ENCODE measurements at places on chromosomes 1 and 21.
A peak's percentile ranks its signal among the peaks of the same experiment; 100 is the strongest.

- no peak for DNase-seq
These were observed 39.5 kb downstream of the TMEM200B start for GRCh38 chr1:29084196-29084521.

DNA sequence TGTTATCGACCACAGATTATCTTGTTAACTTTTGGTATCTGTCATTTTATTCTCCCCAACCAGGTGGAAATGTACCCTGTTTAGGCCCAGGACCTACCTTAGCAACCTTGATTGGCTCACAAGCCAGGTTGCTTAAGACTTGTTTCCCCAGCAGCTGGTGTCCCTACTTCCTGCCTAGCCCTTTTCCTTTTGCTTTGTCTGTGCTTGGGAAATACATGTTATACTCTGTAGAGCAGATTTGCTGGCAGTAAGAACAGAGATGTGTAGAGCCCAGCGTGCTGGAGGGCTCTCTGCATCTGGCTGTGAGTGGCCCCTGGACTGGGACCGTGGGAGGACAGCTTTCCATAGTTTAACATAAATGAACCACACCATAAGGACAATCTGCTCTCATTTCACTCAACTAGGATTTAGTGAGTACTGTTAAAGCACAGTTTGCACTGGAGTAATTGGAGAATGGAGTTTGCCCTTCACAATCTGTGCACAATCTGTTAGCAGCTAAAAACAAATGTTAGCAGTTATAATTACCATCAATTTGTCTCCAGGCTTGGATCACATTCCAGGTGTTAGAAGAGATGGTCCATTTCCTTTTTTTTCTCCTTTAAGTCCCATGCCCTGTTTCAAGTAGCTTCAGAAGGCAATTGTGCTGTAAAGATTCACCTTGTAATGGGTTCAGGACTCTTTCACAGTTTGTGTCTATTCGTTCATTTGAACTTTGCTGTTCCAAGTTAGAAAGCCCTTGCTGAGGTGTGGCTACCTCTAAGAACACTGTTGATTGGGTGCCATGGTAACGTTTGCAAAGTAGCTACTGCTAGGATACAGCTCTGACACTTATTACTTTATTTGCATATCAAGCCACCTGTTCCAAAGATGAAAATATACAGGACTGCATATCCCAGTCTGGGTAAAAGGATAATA, at the start of gene APOBEC4:
Gene APOBEC4, minus strand, starts transcription at position 770 of the 915 bp plus-strand sequence. CDS start 4,535 bp downstream, outside the sequence.
- DNase-seq, result peak; percentile 72

DNA sequence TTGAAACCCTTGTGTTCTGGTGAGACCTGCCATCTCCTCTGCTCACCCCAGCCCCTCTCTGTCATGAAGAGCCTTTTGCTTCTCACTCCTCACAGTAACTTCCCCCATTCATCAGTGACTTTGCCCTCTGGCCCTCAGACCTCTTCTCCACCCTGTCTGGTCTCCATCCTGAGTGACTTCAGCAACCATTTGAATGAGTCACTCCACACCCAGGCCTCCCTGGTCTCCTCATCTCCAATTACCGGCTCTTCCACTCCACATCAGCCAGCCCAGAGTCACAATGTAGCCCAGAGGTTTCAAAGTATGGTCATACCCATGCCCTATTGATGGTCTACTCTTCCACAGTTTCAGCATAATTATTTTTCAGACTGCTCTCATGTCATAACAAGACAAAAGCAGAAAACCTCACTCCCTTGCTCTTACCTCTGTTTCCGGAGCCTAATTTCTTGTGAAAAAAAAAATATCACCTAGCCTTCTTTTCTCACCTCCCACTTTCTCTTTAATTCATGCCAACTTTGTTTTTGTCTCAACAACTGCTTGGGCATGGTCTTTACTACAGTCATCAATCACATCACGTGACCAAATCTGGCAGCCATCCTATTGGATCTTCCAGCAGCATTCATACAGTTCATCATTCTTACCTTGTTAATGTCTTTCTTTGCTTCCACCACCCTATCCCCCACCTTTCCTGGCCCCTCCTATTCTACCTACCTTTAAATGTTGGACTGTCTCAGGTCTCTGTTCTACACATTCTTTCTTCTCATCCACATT, 35.6 kb upstream of the NEK7 start:
- DNase-seq, result no peak

GRCh38 chr1:98059620-98060019, 138.8 kb upstream of the DPYD start:
- no peak for DNase-seq

DNA sequence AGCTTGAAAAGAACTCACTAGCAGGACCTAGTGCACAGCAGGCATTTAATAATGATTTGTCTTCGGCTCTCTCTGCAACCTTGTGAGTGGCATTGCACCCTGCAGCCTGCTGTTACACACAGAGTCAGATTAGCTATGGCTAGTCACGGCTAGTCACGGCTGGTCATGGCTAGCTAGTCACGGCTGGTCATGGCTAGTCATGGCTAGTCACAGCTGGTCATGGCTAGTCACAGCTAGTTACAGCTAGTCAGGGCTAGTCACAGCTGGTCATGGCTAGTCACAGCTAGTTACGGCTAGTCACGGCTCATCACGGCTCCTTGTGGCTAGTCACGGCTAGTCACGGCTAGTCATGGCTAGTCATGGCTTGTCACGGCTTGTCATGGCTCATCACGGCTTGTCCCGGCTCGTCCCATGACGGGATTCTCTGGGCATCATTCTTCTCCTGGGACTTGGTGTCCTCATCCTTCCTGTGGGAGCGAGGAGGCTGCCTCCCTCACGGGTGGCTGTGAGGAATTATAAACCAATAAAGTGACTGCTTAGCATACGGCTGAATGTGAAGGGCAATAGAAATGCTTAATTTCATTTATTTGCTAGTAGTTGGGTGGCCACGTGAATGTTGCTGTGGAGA, 12.5 kb upstream of the KIF26B start:
- DNase-seq, result no peak

DNA sequence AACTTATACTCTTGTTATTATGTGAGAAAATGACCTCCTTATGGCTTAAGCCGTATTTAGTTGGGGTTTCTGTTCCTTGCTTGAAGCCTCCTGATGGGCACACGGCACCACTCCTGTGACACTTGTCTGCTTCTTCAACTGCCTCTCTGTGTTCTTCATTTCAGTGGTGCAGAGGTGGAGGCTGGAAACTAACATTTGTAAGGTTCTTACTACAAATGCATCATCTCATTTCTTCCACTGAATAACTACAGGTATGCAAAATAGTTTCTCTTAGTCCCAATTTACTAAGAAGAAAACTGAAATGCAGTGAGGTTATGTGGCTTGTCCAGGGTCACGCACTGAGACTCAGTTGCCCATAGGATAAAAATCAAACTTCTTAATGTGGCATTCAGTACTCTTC, 23.6 kb upstream of the ZNF362 start:
- no peak for DNase-seq

GRCh38 chr1:193539731-193540459, 353.5 kb upstream of the B3GALT2 start:
- peak; percentile 64 for DNase-seq

DNA sequence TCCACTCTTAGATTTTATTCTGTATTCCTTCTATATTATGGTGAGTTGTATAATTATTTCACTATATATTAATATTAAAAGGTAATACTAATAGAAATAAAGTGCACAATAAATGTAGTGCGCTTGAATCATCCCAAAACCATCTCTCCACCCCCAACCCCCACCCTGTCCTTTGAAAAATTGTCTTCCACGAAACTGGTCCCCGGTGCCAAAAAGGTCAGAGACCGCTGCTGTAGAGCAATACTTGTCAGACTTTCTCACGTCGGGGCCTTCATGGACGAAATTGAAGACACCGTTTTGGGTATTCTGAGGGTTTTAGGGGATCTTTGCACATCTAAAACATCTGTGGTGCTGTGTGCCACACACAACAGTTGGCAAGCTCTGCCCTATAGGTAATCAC, 19.6 kb downstream of the DYRK1A start:
- no peak for DNase-seq

- peak; percentile 17 for DNase-seq
These were observed 55.2 kb downstream of the GPR161 start for GRCh38 chr1:168081373-168082007.

DNA sequence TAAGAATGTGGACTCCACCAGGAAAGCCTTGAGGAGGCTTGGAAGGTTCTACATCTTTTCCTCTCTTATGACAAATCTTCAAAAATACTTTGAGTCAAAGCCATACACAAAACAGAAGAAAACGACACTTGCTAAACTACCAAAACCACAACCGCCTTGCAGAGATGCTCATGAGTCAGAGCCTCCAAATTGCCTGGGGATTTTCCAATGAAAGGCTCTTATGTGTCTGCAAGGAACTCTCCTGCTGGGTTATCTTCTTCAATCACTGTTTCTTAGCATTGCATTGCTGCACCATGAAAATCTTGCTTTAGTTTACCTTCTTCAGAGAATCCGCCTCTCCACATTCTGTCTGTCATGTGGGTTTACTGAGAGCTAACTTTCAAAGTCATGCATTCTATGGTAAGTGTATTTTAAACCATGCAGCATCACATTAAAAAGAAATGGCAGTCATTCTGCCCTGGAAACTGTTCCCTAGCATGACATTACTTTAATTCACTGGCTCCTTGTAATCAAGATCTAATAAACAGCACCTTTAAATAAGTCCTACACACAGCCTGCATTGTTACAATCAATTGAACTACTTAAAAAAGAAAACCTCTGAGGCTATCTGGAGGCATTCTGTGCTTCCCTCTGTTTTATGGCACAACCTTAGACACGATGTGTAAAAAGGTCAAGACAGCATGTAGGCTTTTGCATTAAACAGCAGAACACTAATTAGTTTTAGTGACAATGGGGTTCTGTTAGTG, 210.0 kb upstream of the FOXD3 start:
- no peak for DNase-seq

DNA sequence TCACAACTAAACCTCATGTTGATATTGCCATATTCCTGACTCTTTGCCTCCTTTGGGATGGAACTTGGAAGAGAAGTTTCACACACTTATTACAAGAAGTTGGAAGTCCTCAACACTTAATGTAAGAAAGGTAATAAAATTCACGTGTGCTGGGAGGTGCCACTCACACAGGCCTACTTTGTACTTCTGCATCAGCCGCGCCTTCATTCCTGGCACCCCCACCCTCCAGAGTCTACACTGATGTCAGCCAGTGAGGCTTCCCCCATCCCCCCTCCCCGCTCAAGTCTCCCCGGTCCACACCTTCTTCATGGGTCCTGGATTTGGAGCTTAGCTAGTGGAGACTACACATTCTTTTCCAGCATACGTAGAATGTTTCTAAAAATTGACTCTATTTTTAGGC, 24.8 kb upstream of the SLC45A1 start:
- no peak for DNase-seq

DNA sequence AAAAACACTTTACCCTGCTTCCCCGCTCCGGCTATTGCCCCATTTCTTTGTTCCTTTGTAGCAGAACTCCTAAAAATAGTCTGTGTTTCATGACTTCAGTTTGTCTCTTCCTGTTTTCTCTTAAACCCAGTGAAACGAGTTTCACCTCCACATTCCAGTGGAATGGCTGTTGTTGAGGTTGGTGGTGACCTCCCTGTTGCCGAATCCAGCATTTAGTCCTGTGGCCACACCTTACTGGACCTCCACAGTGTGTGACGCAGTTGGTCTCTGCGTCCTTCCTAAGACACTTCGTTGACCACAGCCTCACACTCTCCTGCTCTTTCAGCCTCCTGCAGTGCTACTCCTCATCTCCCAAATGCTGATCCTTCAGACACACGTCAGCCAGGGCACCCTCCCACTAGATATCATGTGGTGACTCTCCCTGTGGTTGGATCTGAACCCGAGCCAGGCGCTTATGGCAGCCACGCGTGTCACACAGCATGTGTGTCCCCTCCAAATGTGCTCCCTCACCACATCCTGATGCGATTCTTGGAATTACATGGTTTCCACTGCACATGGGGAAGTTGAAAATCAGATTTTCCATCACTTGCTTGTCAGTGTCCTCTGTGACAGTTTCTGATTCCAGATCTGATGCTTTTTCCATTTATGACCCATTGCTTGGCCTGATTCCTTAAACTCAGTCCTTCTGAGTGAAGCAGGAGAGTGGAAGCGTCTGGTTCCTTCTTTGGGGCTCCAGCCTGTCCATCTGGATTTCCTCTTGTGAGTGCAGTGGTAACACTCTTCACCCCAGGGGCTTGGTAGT, 99.1 kb upstream of the ARTN start:
- peak; percentile 38 for DNase-seq

GRCh38 chr1:147494998-147495580, 46.2 kb upstream of the BCL9 start:
- DNase-seq, result peak; percentile 91

- DNase-seq, result peak; percentile 34
These were observed 4.7 kb upstream of the ECE1 start for GRCh38 chr1:21295002-21295401.

DNA sequence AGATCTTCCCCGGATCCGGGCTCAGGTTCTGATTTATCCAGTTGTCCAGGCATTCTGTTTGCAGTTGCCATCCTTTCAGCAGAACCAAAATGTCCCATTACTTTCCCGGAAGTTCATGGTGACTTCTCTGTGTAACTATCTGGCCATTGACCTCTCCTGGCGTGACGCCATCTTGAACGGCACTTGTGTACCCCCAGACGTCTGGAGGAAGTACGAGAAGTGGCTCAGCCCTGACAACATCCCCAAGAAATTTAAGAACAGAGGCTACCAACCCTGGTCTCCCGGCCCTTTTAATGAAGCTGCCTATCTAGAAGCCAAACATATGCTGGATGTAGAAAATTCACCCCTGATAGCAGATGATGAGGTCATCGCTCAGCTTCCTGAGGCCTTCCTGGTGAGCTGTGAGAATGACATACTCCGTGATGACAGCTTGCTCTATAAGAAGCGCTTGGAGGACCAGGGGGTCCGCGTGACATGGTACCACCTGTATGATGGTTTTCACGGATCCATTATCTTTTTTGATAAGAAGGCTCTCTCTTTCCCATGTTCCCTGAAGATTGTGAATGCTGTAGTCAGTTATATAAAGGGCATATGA, 22.4 kb downstream of the AADACL4 start:
- no peak for DNase-seq

DNA sequence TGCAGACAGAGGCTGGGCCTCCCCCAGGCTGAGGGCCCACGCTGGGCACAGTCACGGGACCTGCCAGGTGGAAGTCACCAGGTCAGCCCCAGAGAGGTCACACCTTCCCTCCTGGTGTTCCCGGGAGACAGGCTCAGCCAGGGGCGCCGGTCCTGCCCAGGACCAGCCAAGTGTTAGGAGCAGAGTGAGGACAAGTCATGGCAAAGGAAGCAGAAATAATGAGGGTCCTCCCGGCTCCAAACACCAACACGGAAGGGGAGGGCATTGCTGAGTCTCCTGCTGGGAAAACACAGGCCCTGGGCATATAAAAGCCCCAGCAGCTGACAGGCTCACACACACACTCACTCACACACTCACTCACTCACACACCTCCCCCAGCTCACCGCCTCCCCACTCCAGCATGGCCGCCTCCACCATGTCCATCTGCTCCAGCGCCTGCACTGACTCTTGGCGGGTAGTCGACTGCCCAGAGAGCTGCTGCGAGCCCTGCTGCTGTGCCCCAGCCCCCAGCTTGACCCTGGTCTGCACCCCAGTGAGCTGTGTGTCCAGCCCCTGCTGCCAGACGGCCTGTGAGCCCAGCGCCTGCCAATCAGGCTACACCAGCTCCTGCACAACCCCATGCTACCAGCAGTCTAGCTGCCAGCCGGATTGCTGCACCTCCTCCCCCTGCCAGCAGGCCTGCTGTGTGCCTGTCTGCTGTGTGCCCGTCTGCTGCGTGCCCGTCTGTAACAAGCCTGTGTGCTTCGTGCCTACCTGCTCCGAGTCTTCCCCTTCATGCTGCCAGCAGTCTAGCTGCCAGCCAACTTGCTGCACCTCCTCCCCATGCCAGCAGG, at the start of gene KRTAP10-10:
Gene KRTAP10-10, plus strand, starts transcription at position 339 of the 833 bp plus-strand sequence. Its CDS starts 62 bp downstream, at position 401.
- no peak for DNase-seq

GRCh38 chr1:193486671-193487229, 300.3 kb upstream of the B3GALT2 start:
- no peak for DNase-seq

- DNase-seq, result no peak
These were observed 35.2 kb downstream of the SLC37A1 start for GRCh38 chr21:42548687-42549406.
